ENCODE measurements at places on chromosomes 12 and 14.

GRCh38 chr12:91746976-91747375 is 398.7 kb downstream of the BTG1 start:
- no peak for DNase-seq

GRCh38 chr12:80716696-80717469 is at the start of gene MYF5:
Gene MYF5, plus strand, starts transcription at chr12:80716912. Its CDS starts 152 bp downstream, at chr12:80717064.
- no peak for DNase-seq

GRCh38 chr12:105978276-105978675 is 160.5 kb downstream of the NUAK1 start:
- no peak for DNase-seq

- peak; percentile 44 for DNase-seq
These were observed 152.0 kb downstream of the NDUFA12 start for GRCh38 chr12:94851396-94852028.

DNA sequence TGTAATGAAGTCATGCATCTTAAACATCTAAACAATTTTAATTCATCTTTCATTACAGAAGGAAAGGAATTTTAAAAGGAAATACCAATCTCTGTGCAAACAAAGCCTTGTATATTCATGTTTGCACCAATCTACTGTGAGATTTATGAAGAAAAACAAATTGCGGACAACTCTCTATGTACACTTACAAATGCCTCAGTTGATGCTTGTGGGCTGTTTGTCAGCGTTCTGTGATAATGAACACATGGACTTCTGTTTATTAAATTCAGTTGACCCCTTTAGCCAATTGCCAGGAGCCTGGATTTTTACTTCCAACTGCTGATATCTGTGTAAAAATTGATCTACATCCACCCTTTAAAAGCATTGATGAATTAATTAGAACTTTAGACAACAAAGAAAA is 5.4 kb downstream of the GPR65 start:
- DNase-seq: no peak

DNA sequence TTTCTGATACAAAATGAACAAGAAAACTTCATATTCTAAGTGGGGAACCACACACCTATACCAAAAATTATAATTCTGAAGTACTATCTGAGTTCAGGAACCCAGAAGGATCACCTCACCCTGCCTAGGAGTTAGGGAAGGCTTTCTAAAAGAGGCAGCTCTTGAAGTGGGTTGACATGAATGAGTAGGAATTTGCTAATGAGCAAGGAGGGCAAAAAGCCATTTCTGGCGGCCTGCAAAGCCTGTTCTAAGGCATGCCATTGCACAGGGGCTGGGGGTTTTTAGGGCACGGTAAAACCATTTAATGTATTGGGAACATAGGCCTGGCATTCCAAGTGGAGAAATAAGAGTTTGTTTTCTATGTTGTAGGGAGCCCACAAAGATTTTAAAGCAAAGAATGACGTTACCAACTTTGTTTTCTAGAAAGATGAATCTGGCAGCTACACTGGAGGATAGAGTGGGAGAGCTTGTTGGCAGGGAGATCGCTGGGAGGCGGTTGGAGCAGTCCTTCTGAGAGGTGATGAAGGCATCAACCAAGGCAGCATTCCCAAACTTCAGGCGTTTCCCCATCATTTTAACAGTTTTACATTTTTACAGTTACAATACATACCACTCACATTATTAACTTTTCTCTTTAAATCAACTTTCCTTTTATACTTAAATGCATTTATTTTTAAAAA is 14.1 kb downstream of the IFT43 start:
- DNase-seq: no peak

DNA sequence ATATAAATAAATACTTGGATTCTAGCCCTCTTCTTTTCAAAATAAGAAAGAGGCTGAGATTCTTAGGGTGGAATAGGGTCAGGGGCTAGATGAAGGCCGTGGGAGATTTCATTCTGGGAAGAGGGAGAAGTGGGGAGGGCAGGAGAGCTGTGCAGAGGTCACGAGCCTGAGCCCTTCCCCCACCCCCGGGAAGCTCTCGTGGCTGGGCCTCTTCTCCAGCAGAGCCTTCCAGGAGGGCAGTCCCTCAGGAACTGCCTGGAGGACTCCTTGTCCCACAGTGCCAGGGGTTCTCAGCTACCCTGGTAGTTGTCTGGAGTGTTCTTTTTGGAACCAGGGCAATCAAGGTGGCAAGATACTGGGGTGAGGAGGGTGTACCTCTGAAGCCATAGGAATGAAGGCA is 94.0 kb downstream of the ESR2 start:
- DNase-seq: no peak

GRCh38 chr12:89348894-89349699 is 3.2 kb downstream of the DUSP6 start:
- DNase-seq: peak; percentile 27

DNA sequence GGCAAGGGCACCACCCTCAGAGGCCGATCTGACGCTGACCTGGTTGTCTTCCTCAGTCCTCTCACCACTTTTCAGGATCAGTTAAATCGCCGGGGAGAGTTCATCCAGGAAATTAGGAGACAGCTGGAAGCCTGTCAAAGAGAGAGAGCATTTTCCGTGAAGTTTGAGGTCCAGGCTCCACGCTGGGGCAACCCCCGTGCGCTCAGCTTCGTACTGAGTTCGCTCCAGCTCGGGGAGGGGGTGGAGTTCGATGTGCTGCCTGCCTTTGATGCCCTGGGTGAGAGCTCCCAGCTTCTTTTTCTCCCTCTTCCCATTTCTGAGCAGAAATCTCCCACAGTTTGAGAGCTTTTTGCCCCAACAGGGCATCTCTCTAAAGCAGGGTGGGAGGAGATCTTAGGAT is 1.8 kb downstream of the OAS1 start:
- no peak for DNase-seq

- DNase-seq: no peak
These were observed 118.6 kb upstream of the CCDC175 start for GRCh38 chr14:59695198-59695597.

- DNase-seq: peak; percentile 74
These were observed 5.3 kb downstream of the C2CD5 start for GRCh38 chr12:22539055-22539454.

DNA sequence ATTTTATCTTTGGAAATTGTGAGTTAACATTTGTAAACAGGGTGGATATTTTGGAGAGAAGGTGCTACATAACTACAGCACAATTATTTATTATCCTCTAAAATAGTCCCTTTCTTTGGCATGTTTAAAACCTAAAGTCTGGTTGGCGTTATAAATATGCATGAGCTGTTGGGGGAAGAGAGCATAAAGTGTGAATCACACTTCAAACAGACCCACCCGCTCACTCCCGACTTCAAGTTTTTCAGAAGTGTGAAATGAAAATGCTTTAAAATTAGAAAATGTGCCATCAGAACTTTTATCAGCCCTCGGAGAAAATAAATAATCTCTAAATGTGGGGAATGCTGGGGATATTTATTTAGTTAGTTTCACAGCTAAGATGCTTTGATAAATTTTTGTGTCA is 1006.9 kb downstream of the NRXN3 start:
- no peak for DNase-seq

GRCh38 chr14:103495854-103496253 is 26.8 kb downstream of the CKB start:
- no peak for DNase-seq

DNA sequence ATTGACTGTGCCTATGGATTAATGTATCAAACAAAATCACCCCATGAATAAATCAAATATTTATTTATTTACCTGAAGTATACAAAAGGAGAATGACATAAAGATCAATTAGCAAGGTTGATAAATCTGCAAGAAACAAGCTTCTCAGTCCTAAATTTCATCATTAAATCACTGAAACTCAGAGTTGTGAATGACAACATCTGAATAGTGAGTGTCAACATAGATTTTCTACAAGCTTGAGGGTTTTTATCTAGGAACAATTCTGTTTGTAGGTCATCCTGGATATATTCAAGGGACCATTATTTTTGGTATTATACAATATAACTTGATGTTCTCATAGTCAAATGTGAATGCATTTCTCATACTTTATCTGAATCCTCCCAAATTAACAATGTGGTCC is 17.4 kb upstream of the KLRF1 start:
- DNase-seq: no peak

DNA sequence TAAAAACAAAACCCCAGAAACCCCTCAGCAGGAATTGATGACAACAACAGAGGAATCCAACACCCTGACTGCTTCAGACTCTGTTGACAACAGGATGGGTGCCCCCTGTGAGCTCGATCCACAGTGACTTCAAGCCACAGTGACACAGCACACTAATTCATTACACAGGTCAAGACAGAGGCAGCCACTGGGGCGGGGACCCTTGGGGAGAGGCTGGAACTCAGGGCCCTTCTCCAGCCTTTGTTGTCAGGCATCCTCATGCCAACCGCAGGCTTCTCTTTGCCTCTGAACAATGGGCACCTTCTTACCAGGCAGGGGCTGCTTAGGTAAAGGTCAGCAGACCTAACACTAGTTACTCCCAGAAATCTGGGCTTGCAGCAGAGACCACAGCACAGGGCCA is 37.6 kb downstream of the ACADS start:
- DNase-seq: no peak

DNA sequence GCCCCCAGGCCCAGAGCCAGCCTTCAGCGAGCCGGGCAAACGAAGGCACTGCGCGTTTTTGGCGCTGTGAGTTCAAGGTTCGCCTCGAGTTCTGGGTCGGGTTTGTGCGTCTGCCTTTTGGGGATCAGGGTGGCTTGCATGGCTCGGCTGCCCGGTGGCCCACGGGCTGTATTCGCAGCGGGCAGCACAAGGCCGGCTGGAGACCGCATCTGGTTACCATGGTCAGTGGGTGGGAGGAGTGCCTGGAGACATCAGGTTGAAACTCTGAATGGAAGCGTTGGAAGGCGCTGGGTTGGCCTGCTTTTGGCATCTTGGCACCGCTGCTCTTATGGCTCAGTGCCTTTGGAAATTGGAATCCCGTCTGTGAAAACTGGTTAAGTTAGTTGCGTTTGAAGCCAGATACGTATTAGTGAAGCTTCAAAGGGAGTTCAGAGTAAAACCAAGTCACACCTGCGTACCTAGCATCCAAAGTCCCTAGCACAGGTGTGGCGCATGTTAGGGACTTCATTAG is 50.9 kb downstream of the SNAPC1 start:
- DNase-seq: no peak

DNA sequence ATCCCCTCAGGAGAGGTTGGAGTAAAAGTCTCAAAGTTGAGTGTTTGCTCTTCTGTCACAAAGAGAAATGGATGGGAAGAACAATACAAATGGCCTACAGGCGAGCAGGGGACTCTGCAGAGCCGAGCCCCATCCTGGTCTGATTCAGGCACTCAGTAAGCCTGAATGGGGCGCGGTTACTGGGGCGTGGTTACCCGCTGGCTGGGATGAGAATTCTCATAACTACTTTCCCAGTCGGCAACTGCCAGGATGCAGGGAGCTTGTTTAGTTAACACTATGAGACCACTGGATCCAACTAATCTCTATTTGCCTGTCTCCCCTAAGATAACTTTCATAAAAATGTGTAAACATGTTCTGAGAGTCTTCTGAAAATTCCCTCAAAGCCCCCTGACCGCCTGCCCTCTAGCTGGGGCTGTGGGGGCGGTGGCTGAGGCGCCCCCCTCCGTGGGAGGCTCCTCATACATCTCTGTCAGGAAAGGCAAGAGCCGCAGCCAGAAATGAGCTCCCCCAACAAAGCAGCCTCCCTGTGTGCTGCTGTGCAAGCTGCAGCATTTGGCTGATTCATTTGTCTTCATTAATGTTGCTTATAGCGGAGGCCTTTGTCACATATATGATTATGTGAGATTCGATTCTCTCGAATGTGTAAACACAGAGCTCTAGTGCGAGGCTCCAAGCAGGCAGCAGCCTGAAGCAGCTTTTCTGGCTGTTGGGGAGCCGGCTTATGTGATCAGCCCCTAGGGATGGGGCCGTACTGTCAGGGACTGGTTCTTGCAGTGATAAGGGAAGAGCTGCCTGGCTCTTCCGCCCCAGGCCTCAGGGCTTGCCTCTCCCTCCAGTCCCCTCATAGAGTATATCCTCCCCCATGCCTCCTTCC is 126.1 kb upstream of the ARHGAP5 start:
- no peak for DNase-seq

DNA sequence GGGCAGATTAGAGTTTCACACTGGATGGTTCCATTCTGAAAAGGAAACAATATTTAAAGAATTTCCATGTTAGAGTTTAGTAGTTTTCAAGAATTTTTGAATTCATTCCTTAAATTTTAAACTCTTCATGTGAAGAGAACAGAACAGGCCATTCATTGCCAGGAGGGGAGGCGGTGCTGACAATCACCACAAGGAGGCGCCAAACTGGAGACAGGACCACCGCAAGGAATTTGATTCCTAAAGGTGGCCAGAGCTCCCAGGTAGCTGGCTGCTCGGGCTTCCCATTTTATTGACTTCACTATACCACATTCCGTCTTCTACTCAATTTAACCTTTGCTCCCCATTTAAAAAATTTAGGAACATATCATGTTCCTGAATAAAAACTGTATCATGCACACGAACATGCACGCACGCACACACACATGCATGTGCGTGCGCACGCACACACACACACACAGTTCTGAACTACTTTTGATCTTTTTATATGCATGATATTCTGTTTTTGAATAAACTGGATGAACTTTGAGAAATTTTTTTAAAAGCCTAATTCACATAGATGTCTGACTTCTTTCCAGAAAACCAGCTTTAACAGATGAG is 101.2 kb downstream of the NELL2 start:
- no peak for DNase-seq

DNA sequence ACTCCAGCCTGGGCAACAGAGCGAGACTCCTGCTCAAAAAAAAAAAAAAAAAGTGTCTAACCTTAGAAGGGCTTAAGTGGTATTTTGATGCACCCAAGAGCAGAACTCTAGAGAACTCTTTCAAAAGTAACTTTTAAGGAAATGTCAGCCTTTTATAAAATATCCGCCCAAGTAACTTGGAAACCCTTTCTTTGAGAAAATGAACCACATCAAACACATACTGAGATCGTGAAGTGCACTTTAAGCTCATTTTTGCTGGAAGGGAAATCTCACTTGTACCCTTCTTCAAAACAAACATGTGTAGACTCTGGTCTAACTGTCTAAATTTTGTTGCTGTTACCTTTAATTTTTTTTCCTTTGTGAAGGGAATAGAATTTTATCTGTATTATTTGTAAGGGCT is 5.5 kb downstream of the C12orf56 start:
- no peak for DNase-seq

DNA sequence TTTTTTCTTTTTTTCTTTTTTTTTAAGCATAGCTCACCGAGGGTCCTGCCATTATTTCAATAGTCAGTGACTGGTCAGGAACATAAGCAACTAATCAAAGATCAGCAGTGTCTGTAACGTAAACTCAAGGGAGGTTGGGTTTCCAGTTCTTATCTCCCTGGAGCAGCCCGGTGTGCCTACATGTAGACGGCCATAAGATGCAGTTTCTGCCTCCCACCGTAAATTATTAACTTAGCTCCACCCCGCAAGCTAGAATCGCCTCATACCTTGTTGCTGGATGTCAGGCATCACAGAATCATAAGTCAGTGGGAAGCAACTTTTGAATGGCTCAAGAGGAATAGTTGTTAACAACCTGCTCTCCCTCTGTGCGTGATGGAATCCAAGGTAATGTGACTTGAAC is at the start of gene MYO1H:
Gene MYO1H (plus strand): TSS at position 312 of the 400 bp plus-strand sequence. CDS start 61 bp downstream, at position 373.
- no peak for DNase-seq
